NCI-H82 (cell line): ENCODE measurements at places on chromosomes 5 and 9.

DNA sequence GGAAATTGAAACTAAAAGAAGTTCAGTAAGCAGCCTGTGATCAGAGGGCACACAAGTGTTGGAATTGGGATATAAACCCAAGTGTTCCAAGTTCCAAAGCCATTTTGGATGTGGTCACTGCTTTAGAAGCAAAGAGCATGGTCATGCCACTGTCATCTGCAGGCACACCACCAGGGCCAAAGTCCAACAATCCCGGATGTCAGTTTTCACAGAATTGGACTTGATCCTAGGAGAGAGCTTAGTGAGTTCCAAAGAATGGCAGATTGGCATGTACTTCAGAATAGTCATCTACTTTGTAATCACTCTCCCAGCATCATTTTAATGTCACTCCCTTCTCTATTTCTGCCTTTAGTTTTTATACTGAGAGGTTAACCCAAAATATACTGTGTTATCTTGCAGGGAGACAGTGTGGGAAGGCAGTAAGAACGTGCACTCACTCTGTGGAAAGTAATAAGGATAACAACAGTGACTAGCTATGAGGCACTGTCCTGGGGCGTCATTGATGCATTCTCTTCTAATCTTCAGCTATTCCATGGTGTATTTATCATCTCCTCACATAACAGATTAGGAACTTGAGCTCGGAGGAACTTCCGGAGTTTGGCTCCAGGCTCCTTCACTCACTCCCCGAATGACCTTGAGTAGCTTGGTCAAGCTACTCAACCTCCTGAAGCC is 388.0 kb downstream of the ACTL7B start:
- DNase-seq: no peak

DNA sequence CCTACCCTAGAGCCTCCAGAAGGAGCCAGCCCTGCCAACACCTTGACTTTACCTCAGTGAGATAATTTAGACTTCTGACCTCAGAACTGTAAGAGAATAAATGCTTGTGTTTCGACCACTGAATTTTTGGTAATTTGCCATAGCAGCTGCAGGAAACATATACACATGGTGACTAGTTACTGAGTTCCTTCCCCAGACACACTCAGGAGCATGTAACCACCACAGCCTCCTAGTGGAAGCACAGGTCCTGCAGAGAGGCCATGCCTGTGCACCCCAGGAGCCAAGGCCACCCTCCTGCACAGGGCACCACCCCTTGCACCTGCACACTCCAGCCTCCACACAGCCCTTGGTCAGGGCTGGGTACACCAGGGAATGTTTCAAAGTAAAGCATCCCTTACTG is 7.6 kb upstream of the CAMSAP1 start:
- no peak for DNase-seq

GRCh38 chr9:137453643-137454081 is 5.5 kb downstream of the NSMF start:
- DNase-seq: peak; percentile 64

- DNase-seq: no peak
These were observed 105.2 kb downstream of the LIFR start for GRCh38 chr5:38451074-38451725.

DNA sequence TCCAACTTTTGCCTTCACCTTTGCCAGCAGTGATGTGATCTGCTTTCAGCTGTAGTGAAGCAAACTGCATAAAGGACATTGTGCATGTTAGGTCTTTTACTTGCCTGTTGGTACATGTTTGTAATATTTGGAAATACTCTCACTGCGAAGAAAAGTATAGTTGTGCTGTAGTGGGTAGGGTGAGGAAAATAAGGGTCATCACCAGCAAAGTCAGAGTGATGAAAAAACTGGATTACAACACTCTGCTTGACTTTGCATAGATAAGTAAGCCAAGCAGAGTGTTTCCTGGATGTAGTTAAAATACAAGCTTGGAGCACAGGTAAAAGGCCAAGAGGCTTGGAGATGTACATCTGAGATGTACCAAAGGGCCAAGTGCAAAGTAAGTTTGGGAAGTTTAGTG is 16.7 kb downstream of the TGFBR1 start:
- DNase-seq: no peak

GRCh38 chr9:8863886-8864544 is 1064.4 kb upstream of the DMAC1 start:
- DNase-seq: no peak

DNA sequence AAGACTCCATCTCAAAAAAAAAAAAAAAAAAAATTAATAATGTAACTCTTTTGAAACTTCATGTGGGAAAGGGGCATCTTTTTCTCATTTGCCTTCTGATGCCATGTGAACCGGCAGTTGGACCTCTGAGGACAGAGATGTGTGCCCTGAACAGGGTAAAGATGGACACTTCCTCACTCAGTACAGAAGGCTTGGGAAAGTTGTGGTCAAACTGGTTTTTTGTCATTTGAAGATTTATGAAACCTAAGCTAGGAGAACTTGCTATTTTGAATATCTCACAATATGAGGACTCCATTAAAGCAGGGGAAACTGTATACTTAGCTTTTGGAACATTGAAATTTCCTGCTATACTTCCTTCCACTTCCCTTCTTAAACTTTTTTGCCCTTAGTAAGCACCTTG is 147.5 kb upstream of the ALDH1B1 start:
- DNase-seq: no peak

DNA sequence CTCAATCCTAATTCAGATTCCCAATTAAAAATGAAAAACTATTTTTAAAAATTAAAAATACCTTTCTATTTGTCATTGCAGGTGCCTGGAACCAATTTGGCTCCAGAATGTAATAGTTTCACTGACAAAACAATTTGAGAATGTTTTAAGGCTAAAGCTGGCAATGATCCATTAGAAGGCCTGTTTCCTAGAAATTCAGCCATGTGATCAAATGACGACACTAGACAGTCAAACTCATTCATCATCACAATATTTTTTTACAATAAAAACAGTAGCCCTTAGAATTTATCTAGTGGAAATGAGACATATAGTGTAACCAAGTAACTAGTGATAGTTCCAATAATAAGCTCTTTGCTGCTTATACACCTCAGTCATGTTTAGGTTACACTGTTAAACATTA is 75.4 kb upstream of the MAP3K1 start:
- DNase-seq: no peak

GRCh38 chr9:2029666-2030170 is 14.6 kb downstream of the SMARCA2 start:
- no peak for DNase-seq

GRCh38 chr5:115977988-115978387 is 15.7 kb downstream of the LVRN start:
- DNase-seq: no peak

- DNase-seq: no peak
These were observed 54.4 kb downstream of the GNAQ start for GRCh38 chr9:77977210-77977611.
